Urinary bladder (tissue), 4 donors: ENCODE measurements at places on chromosomes 1 and 21. TPM values are rescaled to one million over a fixed set of nuclear protein-coding genes. Genes with fewer than 3 reads are reported as not detected.
A peak's percentile ranks its signal among the peaks of the same experiment; 100 is the strongest.

- peak; percentile 17 for DNase-seq
Measured at GRCh38 chr1:31297277-31298247, 730 bp downstream of the ZCCHC17 start.

GRCh38 chr1:161079436-161080110 is 9.8 kb downstream of the NECTIN4 start:
- no peak for DNase-seq

GRCh38 chr1:200975458-200975857 is 48.1 kb downstream of the KIF21B start:
- no peak for DNase-seq

- DNase-seq, result no peak
Measured at GRCh38 chr21:42426424-42426823, 22.7 kb downstream of the UBASH3A start.

DNA sequence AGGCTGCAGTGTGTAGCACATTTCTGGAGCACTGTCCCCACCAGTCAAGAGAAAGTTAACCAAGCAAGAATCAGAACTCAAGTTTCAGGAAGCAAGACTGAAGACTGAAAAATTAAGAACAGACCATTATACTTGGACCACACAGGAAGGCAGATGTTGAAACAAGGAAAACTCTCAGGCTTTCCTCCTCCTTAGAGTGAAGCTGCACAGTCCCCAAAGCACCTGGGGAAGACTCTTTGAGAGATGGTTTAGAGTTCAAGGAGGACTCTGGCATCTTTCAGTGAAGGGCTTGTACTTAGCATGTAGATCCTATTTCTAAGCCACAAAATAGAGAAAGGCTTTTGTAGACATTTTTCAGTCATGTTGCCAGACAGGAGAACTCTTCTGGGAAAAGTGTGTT is 113.7 kb upstream of the KCTD3 start:
- DNase-seq, result no peak

Gene INSRR
- 0.04 TPM for polyA plus RNA-seq

GRCh38 chr1:230090194-230090711 is 23.2 kb downstream of the GALNT2 start:
- DNase-seq, result no peak

- no peak for DNase-seq
Measured at GRCh38 chr1:196660272-196660671, 8.4 kb downstream of the CFH start.

Gene SLAMF9
- not detected for polyA plus RNA-seq

- DNase-seq, result no peak
Measured at GRCh38 chr1:179082333-179082998, 596 bp downstream of the TOR3A start.

GRCh38 chr1:213120961-213121360 is 69.9 kb downstream of the RPS6KC1 start:
- no peak for DNase-seq

Gene GREM2
- 9.0 TPM for polyA plus RNA-seq

DNA sequence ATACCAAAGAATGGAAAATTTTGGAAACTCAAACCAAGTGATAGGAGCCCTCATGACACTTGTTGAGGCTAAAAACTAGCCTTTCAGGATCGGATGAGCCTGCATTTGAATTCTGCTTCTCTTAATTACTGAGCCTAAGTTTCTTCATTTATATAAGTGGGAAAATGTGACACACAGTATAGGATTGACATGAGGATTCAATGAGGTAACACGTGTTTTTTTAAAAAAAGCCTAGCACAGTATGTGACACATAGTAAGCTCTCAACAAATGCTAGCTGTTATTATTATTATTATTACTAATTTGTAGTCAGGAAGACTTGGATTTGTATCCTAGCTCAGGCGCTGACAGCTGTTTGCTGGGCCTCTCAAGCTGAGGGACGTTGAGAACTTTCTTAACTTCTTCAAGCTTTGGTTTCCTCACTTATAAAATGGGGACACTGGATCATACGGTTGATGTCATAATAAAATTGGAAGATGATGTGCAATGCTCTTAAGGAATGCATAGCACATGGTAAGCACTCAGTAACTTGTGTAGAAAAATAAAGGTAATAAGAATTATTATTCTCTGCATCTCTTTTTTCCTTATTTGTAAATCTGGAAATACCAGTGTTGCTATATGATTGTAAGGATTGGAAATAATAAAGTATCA is 55.4 kb upstream of the JUN start:
- DNase-seq, result no peak

DNA sequence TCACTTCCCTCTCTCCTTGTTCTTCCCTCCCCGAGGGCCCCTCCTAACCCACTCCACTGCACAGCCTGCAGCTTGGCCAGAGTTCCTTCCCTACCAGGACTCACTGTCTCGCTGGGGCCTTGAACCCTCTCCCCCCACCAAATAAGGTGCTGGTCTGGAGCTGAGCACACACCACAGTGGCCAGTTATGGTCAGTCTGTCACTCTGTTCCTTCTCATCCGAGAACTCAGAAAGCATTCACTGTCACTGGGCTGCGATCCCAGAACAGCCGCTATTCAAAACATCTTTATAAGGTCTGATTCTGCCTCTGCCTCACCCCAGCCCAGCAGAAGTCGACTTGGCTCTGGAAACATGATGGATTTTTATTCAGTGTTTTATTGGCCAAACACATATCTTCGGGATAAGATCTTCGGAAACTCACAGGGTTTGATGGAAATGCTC is 19.8 kb upstream of the LBR start:
- DNase-seq, result no peak

Gene FCAMR
- not detected for polyA plus RNA-seq

DNA sequence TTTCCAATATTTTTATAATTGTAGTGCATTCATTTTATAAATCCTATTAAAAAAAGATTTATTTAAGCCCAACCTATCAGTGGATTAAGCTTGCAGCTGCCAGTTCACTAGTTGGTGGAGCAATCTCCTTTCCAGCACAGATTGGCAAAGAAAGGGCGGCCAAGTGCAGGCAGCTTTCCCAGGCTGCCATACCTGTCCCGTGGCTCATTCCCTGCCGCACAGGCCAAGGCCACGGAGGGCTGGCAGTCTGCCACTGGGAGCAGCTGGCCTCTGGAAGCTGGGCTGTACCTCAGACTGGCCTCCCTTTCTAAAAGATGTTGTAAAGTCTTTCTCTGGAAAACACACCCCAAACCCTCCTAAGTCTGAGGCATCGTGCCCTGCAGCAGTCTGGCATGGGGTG is 74.2 kb downstream of the SIM2 start:
- no peak for DNase-seq

- DNase-seq, result no peak
Measured at GRCh38 chr1:84715342-84716019, 25.2 kb upstream of the SSX2IP start.

Gene RNU1-2
- not detected for polyA plus RNA-seq

Gene SYCP1
- not detected for polyA plus RNA-seq
